ENCODE measurements at places on chromosomes 6 and 20.

GRCh38 chr6:47059216-47059885 is 17.2 kb upstream of the ADGRF1 start:
- DNase-seq: no peak

- DNase-seq: peak; percentile 16
These were observed 143.4 kb downstream of the ADGRB3 start for GRCh38 chr6:68778356-68779020.

- DNase-seq: peak; percentile 60
These were observed 271.6 kb upstream of the PRND start for GRCh38 chr20:4449957-4450715.

DNA sequence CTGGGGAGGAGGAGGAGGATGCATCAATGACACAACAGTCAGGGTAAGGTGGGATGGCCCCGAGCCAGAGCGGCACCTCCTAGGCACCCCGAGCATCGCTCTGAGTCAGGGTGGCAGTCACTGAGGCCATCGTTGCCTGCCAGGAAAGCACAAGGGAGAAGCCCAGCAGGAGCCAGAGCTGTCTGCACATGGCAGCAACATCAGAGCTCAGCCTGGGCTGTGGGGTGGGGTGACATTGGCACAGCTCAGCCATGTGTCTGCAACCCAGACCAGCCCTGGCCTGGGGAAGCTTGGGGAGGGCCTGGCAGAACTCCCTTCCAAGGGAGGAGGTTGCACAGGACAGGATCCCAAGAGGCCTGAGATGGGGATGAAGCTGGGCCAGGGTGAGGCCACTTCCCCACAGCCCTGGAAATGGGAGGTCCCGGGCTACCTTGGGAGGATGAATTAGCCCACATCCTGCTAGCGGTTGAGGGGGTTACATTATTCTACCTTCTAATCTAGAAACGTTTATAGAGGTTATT is 255.6 kb downstream of the MAFB start:
- no peak for DNase-seq

GRCh38 chr6:139474145-139475108 is 100.0 kb upstream of the CITED2 start:
- peak; percentile 61 for DNase-seq

- DNase-seq: no peak
These were observed 188.1 kb downstream of the FOXC1 start for GRCh38 chr6:1797801-1798200.

- DNase-seq: no peak
These were observed 1089.9 kb upstream of the DEFB115 start for GRCh38 chr20:30167540-30167939.

DNA sequence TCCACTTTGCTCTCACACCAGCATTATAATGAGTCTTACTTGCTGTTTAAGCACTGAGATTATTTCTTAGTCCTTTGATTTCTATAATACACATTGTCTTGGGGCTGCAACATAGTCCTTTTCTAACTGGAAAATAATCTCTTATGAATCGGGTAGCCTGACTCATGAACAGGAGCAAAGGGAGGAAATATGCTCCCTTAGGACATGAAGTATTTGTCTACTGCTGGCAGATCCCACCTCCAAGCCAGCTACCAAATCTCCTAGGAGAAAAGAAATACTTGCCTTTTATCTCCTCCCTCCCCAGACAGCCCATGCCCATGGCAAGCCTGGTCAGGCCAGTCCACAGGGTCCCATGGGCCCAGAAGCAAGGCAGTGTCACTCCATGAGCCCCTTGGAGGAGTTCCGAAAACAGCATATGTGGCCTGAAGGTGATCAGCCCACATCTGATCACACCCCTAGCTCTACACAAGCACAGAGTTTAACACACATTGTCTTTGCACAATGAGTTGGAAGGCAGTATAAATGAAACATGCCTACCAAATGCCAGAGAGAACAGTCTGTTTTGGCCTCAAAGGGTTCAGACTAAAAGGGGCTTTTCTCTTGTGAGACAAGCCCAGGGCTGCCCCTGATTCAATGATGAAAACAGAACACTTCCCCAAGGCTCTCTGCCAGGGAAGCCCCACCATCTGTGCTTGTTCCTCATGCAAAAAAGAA is 37.1 kb upstream of the SLC4A11 start:
- no peak for DNase-seq

DNA sequence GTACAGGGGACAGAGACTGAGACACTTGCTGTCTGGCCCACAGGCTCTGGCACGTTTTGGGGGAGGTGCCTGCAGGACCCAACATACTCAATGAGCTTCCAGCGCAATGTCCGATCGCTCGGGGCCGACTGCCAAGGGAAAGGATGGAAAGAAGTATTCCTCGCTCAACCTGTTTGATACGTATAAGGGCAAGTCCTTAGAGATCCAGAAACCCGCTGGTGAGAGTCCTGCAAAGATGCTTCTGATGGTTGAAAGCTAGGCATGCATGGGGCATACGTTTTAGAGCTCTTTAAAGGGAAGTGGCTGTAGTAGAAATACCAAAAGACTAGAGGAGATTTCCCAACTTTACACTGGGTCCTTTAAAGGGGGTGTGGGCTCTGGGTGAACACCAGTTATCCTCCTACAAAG is 2.2 kb downstream of the PRRC2A start:
- no peak for DNase-seq

DNA sequence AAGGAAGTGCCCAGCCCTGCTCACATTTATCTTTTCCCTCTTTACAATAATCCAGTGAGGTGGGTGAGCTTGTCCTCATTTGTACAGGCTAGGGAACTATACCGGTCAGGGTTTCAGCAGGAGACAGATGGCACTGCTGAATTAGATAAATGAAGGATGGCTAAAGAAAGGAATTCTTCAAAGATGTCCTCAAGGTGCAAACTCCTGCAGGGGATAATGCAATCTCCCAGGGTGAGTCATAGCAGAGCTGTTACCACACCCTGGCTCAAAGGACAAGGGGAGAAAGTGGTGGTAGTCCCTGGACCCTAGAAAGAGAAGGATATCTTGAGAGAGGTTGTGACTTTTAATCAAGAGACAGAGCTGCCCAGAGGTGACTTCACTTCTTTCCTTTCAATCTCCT is 66.7 kb downstream of the RFPL4B start:
- no peak for DNase-seq

- no peak for DNase-seq
These were observed 25.0 kb downstream of the VGLL2 start for GRCh38 chr6:117290173-117290846.

GRCh38 chr20:58719258-58719657 is 26.7 kb downstream of the NPEPL1 start:
- DNase-seq: no peak

GRCh38 chr6:36136034-36136433 is 5.7 kb downstream of the MAPK13 start:
- no peak for DNase-seq

GRCh38 chr6:86934365-86934764 is 3.0 kb upstream of the HTR1E start:
- no peak for DNase-seq

DNA sequence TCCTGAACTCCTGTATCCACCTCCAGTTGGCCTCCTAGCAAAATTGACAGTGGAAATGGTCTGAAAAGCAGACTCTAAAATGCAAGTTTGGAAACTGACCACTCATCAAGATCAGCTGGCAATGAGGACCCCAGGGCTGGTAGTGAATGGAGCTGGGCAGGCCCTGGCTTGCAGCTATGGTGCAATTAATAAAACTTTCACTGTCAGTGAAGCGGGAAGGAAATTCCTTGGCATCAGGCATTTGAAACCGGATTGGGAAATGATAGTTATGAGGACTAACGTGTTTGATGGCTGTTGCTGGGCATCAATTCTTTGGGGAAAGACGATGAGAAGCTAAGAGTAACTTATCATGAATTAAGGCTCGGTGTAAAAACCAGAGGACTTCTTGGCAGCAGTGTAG is 19.1 kb downstream of the SIRPB1 start:
- DNase-seq: no peak

DNA sequence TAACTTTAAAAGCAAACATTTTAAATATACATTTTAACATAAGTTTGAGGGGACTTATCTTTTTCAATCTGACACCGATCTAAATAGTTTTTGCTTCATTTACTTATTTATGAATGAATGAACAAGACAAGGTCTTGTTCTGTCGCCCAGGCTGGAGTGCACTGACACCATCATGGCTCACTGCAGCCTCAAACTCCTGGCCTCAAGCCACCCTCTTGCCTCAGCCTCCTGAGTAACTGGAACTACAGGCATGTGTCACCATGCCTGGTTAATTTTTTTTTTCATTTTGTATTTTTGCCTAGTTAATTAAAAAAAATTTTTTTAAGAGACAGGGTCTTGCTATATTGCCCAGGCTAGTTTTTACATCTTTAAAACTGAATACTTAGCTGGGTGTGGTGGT is 25.4 kb downstream of the FBXO9 start:
- no peak for DNase-seq

DNA sequence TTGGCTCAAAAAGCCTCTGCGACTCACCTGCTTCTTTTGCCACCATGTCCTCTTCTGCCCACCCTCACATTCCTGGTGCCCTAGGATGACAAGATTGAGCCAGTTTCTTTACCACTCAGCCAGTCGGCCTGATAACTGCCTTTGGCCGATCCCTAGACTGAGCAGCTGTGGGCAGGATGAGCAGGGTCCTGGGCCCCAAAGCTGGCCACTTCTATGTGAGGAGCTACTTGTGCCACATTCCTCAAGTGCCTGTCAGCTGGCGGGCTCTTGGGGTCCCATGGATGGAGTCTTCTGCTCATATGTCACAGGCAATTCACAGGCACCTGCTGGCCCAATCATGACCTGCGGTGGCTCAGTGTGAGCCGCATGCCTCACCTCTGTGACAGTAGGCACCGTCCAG is 16.5 kb downstream of the DYNLRB1 start:
- no peak for DNase-seq

- no peak for DNase-seq
These were observed 86.4 kb downstream of the ADGRG6 start for GRCh38 chr6:142387997-142388815.

DNA sequence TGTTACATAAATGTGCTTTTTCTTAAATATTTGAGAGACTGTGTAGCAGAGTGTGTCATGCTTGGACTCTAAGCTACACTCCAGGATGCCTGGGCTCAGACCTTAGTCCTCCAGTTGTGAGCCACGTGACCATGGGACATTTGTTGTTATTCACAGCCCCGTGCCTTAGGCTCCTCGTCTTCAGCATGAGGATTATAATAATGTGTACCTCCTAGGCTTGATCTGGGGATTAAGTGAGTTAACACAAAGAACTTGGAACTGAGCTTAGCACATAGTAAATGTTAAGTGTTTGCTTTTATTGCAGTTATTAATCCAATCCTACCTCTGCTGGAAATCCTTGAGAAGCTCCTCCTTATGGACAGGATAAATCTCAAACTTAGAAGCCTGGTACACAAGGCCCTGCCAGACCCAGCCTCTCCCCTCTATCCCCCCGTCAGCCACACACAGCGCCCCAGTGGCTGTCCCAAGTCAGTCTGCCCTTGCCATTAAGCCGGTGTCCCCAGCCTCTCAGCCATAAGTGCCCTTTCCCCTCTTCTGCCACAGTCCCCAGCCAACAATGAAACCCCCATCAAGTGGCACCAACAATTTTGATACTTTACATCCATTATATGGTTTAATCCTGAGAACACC is 177.5 kb downstream of the TMEM242 start:
- DNase-seq: peak; percentile 95

DNA sequence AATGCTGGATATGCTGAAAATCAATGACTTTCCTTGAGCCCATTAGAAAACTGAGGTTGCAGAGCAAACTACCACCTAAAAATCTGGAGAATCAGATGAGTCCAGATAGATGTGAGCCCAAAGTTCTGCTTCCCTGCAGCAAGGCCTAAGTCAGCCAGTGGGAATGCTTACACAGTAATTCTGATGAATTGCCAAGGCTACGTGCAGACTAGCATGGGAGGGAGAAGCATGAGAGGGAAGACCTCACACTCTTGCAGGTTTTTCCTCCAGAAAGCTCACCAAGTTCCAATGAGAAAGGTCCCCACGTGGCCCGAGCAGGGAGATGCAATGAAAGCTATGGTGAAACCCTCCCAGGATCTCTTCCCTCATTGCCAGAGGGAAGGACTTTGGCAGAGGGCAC is 104.8 kb upstream of the SIRPA start:
- no peak for DNase-seq

- DNase-seq: peak; percentile 73
These were observed 47.4 kb downstream of the TRMT11 start for GRCh38 chr6:126033696-126034095.

- DNase-seq: no peak
These were observed 230.0 kb downstream of the ALDH8A1 start for GRCh38 chr6:134719911-134720310.

- no peak for DNase-seq
These were observed 229.3 kb downstream of the TMEM242 start for GRCh38 chr6:157094038-157094437.

- DNase-seq: no peak
These were observed 28.5 kb downstream of the TASP1 start for GRCh38 chr20:13610184-13610583.

- no peak for DNase-seq
These were observed 16.5 kb upstream of the LIN28B start for GRCh38 chr6:104940238-104940892.

- DNase-seq: no peak
These were observed 18.2 kb downstream of the GPX5 start for GRCh38 chr6:28543651-28544610.

- DNase-seq: no peak
These were observed 52.0 kb upstream of the TRIM26 start for GRCh38 chr6:30265181-30265580.

GRCh38 chr6:170404036-170404435 is 97.5 kb downstream of the FAM120B start:
- DNase-seq: no peak

DNA sequence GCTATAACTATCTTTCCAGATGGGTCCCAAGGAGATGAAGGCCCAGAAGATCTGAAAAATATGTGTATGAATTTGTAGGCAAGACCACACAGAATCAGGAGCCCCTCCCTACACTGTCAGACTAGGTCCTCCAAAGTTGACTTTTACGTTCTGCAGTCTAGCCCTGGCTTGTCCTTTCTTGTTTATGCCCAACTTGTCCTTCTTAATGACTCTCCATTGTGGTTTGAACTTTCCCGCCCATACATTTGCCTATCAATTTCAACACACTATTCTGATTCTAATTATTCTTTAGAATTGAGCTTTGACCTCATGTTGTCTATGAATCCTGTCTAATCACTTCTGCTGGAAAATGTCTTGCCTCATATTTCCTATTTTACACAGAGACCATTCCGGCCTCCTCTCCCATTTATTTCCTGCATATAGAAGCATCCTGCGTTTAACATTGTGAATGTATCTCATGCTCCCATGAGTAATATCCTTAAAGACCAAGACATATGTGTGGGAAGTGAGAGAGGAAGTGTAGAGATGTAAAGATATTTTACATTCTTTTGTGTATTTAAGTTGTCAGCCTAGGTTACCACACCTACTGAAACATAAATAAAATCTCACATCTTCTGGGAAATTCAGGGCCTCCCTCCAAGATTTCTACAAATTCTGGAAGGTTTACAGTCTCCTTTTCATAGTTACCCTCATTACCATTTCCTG is 348.3 kb downstream of the BCKDHB start:
- no peak for DNase-seq

DNA sequence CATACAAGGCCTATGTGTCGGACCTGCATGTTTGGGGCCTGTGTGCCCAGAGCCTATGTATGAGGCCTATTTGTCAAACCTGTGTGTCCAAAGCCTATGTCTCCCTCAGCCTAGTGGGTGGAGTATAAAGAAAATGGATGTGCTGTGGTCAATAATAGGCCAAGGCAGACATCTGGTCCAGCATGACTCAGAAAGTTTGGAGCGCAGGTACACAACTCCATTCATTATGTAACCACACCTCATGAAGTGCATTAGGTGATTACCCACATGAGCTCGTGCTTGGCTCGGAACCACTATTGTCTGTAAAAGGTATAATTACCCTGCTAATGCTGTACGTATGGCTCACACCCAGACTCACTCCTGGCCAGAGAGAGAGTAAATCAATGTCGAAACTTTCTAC is 302.4 kb upstream of the POU3F2 start:
- no peak for DNase-seq

- DNase-seq: peak; percentile 92
These were observed at the start of gene KDM1B for GRCh38 chr6:18155150-18155863. Gene KDM1B, plus strand, starts transcription at chr6:18155422. Its CDS starts 4,474 bp downstream, at chr6:18159896.
